ENCODE measurements at places on chromosomes 2 and 18. TPM values are rescaled to one million over a fixed set of nuclear protein-coding genes. Genes with fewer than 3 reads are reported as not detected.

CAPN14 gene
- 0.12 TPM for total RNA-seq

DNA sequence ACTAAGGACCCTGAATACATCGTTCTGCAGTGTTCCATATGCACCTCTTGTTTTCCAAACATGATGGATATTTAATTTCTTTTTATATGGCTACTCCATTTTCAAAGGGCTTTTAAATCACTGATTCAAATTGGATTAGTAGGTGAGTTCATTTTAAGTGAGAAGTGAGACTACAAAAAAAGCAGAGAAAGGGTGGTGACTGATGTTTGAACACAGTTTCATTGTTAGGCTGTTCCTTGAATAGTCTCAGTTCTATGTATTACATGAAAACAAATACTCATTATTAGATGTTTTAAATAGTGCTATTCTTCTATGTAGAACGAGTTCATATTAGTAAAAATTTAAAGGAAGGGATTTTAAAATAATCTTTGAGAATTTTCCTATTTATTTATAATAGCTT lies 72.7 kb upstream of the STON1 start:
- no peak overlapping the region for H3K27ac ChIP-seq
- H3K36me3 ChIP-seq = peaks cover 46% of the 10 kb centered on the region
- DNase-seq = no peak
- H3K4me3 ChIP-seq = no peak overlapping the region

SERPINB3 gene
- not detected for total RNA-seq

DNA sequence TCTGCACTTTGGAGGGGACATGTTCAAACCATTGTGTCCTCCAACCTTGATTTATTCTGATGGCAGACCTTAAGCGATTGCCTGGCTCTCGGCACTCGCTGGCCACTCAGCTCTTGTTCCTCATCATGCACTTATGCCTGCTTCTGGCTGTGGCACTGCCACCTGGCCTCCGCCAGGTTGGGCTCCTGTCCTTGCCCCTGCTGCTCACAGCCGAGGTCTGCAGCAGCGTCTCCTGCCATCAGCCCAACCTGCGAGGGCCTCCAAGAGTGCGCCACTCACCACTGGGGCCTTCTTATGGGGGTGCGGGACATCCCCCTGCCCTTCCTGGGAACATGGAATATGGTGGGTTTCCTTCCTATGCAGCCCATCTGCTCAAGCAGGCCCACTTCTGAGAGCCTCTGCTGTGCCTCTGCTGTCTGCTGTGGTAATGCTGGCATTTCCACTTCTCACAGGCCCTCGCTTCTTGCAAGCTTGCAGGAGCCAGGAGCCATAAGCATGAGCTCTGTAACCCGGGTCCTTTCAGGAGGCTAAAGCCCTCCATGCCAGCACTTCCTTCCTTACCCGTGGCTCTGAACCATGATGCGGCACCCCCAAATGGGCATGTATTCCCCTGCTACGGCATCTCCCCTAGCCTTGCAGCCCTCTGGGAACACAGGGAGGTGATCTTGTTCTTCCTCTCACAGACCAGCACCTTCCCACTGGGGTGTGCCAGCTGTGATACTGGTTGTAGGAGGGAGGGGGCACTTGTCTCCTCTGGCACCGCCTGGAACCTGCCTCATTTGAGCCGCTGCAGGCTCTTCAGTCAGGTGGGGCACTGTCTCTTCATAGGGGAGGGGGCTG lies 58.6 kb upstream of the HS6ST1 start:
- no peak overlapping the region for H3K27ac ChIP-seq
- no peaks in the 10 kb centered on the region for H3K36me3 ChIP-seq
- no peak overlapping the region for H3K4me3 ChIP-seq
- no peaks in the 10 kb centered on the region for H3K27me3 ChIP-seq

MC4R gene
- not detected for total RNA-seq

DNA sequence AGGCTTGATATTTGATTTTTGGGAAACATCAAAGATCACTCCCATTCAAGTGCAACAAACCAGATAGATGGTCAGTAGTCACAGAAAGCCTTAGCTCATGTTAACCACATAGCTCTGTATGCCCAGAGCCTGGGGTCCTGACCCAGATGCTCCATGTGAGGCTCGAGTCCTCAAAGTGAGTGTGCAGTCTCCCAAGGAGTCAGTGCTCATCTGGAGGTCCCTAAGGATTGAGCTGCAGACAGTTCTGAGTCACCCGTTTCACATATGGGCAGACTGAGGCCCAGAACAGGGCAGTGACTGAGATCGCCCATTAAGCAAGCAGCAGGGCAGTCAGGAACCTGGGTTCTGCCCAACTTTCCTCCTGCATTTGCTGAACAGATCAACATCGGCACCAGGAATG lies 9.2 kb downstream of the TMEM37 start:
- DNase-seq = no peak
- H3K36me3 ChIP-seq = no peaks in the 10 kb centered on the region
- H3K4me1 ChIP-seq = no peaks in the 10 kb centered on the region
- H3K27me3 ChIP-seq = no peaks in the 10 kb centered on the region
- H3K4me3 ChIP-seq = no peak overlapping the region

- no peak for DNase-seq
- H3K27ac ChIP-seq = no peak overlapping the region
- H3K27me3 ChIP-seq = peaks cover 80% of the 10 kb centered on the region
- no peaks in the 10 kb centered on the region for H3K36me3 ChIP-seq
- no peak overlapping the region for H3K4me3 ChIP-seq
Measured at GRCh38 chr2:120740765-120741524, 5.3 kb downstream of the GLI2 start.

DNA sequence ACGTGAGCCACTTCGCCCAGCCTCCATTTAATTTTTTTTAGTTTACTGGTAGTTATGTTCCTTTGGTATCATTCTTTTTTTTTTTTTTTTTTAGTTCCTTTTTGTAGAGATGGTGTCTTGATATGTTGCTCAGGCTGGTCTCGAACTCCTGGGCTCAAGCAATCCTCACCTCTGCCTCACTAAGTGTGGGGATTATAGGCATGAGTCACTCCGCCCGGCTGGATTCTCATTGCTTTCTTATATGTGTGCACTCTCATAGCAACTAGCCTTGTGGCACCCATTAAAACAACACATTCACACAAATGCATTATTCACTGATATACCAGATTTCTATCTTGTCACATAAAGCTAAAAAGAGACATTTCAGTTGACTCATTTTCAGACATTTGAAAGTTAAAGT lies 4.2 kb downstream of the TTC27 start:
- H3K27ac ChIP-seq = no peak overlapping the region
- no peaks in the 10 kb centered on the region for H3K27me3 ChIP-seq
- peaks cover 28% of the 10 kb centered on the region for H3K4me1 ChIP-seq

DNA sequence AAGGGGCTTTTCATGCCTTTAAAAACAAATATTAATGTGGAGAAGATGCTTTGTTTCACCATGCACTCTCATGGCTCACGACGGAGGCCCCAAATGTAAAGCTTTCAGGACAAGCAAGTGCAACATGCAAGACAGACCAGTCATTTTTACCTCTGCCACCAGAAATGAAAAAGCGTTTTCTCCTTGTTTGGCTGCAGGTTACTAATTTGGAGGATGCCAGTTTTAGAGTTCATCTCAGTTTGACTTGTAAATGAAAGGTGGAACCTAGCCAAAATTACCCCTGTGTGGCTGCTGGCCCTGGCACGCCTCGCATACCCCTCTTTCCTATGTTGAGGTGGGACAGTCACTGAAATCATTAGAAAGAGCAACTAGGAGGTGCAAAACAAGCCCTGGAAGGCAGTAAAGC lies 138.6 kb downstream of the BCL2 start:
- H3K36me3 ChIP-seq = peaks cover 50% of the 10 kb centered on the region
- H3K4me1 ChIP-seq = peaks cover 46% of the 10 kb centered on the region
- no peak overlapping the region for H3K4me3 ChIP-seq

DNA sequence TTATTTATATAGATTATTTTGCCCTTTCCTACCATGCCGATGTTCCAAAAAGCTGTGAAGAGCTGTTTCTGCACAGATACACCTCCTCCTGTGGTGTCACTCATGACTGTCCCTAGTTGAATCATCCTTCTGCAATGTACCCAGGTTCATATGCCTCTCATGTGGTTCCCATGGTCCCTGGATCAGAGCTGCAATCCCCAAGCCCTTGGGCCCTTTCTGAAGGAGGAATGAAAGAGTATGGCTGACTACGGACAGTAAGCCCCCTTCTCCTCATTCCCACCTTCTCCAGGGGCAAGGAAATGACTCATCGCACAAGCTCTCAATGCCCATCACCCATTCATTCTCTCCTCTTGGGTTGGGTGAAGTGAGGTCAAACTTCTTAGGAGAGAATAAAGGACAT lies 63.9 kb upstream of the ACVR1 start:
- DNase-seq = no peak
- no peaks in the 10 kb centered on the region for H3K36me3 ChIP-seq
- H3K4me1 ChIP-seq = peaks cover 7% of the 10 kb centered on the region
- H3K4me3 ChIP-seq = no peak overlapping the region
- H3K27ac ChIP-seq = no peak overlapping the region

MYCN gene
- total RNA-seq = not detected

DNA sequence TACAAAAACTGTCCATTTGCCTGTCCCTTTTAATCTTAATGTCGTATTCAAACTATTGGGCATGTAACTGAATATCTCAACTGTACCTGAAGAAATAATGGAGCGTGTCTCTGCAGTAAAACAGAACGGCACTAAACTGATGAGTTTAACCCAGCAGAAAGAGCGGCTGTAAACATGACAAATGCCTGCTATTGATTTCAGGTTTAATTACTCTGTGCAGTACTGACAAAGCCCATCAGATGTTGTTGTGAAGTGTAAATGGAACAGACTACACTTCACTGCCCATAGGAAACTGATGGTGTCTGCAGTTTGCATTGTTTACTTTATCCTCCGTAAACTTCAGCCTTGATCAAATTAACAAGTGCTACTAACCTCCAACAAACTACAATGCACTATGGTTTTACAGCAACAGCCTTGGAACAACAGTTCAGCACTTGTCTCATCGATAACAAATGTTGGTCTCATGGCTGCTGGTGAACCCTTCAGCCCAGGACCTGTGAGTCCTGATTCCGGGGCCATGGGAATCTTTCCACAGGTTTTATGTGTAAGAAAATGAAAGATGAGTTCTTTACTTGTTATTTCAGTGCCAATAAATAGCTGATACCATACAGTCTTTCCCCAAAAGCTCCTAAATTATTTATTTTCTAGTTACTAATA lies 316.5 kb downstream of the CCDC178 start:
- H3K4me3 ChIP-seq = no peak overlapping the region
- H3K27me3 ChIP-seq = no peaks in the 10 kb centered on the region
- H3K36me3 ChIP-seq = no peaks in the 10 kb centered on the region

FASTKD1 gene
- 29.0 TPM for total RNA-seq

TRIB2 gene
- 96.5 TPM for total RNA-seq

GRCh38 chr2:54227798-54228197 lies 28.2 kb downstream of the TSPYL6 start:
- H3K4me1 ChIP-seq = peaks cover 7% of the 10 kb centered on the region
- H3K4me3 ChIP-seq = no peak overlapping the region
- H3K27ac ChIP-seq = no peak overlapping the region
- peaks cover 1% of the 10 kb centered on the region for H3K36me3 ChIP-seq
- H3K27me3 ChIP-seq = no peaks in the 10 kb centered on the region

GRCh38 chr2:33083699-33084387 lies 137.1 kb downstream of the LTBP1 start:
- H3K27ac ChIP-seq = no peak overlapping the region
- peaks cover 8% of the 10 kb centered on the region for H3K27me3 ChIP-seq
- no peaks in the 10 kb centered on the region for H3K4me1 ChIP-seq
- H3K4me3 ChIP-seq = no peak overlapping the region
- DNase-seq = no peak
- no peaks in the 10 kb centered on the region for H3K36me3 ChIP-seq

- H3K4me1 ChIP-seq = peaks cover 19% of the 10 kb centered on the region
- no peak overlapping the region for H3K27ac ChIP-seq
- H3K27me3 ChIP-seq = peaks cover 21% of the 10 kb centered on the region
Measured at GRCh38 chr2:219687882-219688559, 60.6 kb downstream of the SLC4A3 start.

OR6B2 gene
- not detected for total RNA-seq

DNA sequence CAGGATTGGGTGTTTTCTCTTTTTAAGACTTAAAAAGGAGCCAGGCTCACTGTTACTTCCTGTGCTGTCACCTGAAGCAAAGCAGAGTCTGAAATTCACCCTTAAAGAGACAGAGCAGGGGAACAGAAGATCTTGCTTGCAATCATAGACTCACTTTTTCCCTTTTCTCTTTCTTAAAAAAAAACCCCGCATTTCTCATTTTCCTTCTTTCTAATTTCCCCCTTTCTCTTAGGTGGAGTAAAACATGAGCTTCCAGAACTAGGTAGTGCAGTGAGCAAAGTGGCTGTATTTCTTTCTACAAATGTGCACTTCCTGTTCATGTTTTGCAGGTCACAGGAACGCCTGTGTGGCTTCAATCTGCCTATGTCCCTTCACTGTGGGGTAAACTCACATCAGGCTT lies 381.2 kb downstream of the LPIN1 start:
- H3K4me3 ChIP-seq = peak overlapping the region; percentile 52
- no peaks in the 10 kb centered on the region for H3K27me3 ChIP-seq
- peaks cover 4% of the 10 kb centered on the region for H3K4me1 ChIP-seq

DNA sequence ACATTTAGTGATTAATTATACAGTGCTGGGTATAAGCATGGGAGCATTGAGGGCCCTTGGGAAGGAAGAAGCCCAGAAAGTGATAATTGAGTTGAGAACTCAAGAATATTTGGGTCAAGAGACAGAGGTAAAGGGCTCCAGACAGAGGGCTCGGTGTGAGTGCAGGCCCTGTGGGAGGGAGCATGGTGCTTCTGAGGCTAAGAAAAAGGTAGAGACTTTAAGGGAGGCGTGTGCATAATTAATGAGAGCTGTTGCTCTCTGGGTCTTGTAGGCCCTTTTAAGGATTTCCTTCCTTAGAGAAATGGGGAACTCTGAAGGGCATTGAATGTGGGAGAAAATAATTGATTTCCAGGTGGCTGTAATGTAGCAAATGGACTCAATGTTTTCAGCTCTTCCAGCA lies 735.0 kb upstream of the POU3F3 start:
- no peak for DNase-seq
- no peak overlapping the region for H3K27ac ChIP-seq
- no peaks in the 10 kb centered on the region for H3K4me1 ChIP-seq

DNA sequence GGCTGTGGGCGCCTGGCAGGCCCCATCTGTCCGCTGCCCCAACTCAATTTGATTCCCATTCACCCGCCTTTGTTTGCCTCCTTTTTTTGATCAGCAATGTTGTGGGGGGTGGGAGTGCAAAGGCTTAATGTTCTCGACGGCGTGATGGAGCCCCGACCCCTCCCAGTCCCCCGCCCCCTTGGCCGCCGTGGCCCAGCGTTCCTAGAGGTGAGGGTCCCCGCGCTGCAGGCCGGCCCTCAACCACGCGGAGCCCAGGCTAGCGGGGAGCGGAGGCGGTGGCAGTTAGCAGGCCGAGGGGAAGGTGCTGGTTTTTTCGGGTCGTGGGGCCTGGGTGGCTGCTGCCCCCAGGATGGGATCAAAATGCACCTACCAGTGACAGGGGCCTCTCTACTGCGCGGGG lies 274.7 kb upstream of the SKOR2 start:
- no peak for DNase-seq
- H3K36me3 ChIP-seq = no peaks in the 10 kb centered on the region
- H3K27ac ChIP-seq = no peak overlapping the region
- no peaks in the 10 kb centered on the region for H3K4me1 ChIP-seq
- no peak overlapping the region for H3K4me3 ChIP-seq
- H3K27me3 ChIP-seq = peaks cover 5% of the 10 kb centered on the region
